GM13976 (cell line): ENCODE measurements at places on chromosomes 11 and 22.

- DNase-seq = no peak
Measured at GRCh38 chr11:32908619-32909018, 16.0 kb downstream of the QSER1 start.

DNA sequence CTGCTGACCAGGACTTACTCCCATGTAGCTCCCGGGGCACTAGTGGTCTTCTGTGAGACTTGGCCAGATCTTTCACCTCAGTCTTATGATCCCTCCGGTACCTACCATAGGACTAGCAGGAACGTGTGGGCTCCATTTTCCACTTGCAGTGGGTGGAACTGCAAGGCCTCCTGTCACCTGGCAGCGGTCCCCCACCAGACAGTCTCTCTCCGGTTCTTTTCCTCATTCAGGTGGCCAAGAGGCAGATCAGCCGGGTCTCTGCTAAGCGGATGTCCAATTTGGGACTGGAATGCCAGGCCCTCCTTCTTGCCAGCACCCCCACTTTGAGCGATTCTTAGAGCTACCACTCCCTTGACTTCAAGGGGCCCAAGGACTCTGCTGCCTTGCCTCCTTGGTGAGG lies 158.9 kb downstream of the NAV2 start:
- no peak for DNase-seq

DNA sequence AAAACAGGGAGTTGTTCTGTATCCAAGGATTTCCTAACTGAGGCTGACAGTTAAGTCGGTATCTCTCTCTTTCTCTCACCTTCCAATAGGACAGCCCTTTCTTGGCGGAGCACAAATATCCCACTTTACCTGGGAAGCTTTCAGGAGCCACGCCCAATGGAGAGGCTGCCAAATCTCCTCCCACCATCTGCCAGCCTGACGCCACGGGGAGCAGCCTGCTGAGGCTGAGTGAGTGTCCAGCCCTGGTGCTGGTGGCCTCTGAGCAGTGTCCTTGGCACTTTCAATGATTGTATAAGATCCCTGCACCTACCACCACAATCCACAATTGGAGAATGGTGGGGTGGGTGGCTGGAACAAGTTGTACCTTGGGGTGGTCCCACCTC lies 33.7 kb downstream of the CYB5R2 start:
- no peak for DNase-seq

GRCh38 chr11:75262961-75263852 lies 22.6 kb downstream of the TPBGL start:
- DNase-seq = no peak

DNA sequence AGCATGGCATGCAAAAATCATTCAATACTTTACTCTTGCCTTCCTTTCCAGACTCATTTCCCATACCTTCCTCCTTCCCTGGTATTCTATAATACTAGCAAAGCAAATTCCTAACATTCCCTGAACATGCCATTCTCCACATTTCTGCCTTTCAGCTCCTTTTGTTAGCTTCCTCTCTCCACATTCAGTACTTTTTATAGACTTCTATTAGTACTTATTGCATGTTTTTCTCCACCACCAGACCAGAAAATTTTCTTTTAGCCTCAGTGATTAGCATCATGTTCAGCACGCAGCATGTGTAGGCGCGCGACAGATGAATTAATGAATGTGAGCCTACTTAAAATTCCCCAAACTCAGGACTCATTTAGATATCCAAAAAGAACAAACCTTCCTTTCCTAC lies 935.3 kb downstream of the DLG2 start:
- no peak for DNase-seq

DNA sequence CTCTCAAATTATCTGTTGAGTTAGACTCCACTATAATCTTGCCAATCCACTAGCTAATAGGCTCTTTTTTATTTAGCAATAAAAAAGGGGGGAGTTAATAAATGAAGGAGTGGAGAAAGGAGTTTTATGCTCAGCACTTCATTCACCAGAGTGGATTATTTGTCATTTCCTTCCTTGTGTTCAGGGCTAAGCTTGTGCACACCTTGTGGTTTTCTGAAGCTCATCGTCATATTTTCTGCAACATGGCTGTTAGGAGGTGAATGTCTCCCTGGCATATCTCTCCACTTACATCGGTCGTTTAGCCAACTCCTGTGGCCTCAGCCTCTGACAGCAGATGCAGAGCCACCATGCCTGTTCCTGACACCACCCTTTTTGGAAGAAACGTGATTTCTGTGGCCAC lies 83.9 kb upstream of the MTNR1B start:
- no peak for DNase-seq

- peak; percentile 6 for DNase-seq
Measured at GRCh38 chr11:88303037-88303436, 34.5 kb downstream of the CTSC start.
